ENCODE measurements at places on chromosomes 6 and 20. TPM values are rescaled to one million over a fixed set of nuclear protein-coding genes. Genes with fewer than 3 reads are reported as not detected.

DNA sequence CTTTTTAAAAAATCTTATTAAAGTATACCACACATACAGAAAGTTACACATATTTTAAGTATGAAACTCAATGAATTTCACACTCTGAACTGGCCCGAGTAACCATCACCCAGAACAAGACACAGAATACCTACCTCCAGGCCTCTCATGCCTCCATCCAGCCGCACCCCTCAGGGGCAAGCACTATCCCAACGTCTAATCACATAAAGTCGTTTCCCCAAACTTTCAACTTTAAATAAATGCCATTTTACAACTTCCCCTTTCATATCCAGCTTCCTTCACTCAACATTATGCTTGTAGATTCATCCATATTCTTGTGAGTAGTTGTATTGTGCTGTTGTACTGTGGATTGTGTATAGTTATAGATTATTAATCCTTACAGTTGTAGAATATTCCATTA lies 539.1 kb downstream of the CD83 start:
- no peaks in the 10 kb centered on the region for H3K27me3 ChIP-seq
- peaks cover 31% of the 10 kb centered on the region for H3K4me1 ChIP-seq
- no peak overlapping the region for H3K27ac ChIP-seq
- no peak overlapping the region for H3K4me3 ChIP-seq
- DNase-seq, result no peak

DNA sequence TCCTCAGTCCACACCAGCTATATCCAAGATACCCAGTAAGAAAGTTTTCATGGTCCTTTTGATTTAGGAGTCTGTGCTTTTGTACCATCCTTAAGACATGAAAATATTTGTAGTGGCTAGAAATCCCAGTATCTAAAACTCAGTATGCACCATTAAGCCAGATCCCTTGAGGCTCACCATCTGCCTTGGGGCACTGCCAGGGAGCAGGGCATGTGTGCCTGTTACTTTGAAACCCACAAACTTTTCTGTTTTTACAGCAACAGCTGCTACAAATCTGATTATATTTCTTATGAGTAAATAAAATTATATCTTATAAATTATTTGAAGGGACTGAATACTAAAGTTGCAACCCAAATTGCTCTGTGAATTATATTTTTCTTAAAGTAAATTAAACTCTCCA lies 290.5 kb upstream of the MANEA start:
- DNase-seq, result no peak
- H3K4me1 ChIP-seq, result no peaks in the 10 kb centered on the region
- no peaks in the 10 kb centered on the region for H3K27me3 ChIP-seq
- H3K4me3 ChIP-seq, result no peak overlapping the region
- H3K27ac ChIP-seq, result no peak overlapping the region

DNA sequence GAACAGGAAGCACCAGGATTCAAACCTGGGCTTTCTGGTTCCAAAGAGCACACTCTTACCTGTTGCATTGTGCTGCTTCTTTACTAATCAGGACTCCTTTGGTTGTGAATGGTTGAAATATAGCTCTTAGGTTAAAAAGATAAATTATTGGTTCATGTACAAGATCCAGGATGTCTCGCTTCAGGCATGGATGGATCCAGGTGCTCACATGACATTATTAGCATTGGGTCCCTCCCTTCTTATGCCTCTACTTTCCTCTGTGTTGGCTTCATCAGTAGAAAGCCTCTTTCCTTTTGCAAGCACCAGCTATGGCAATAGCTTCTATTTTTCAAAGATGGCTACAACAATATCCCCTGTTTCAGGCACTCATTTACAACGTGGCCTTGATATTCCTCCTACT lies 217.7 kb upstream of the SULF2 start:
- DNase-seq, result no peak
- no peaks in the 10 kb centered on the region for H3K36me3 ChIP-seq
- no peak overlapping the region for H3K27ac ChIP-seq
- H3K4me1 ChIP-seq, result peaks cover 4% of the 10 kb centered on the region
- peaks cover 21% of the 10 kb centered on the region for H3K27me3 ChIP-seq
- no peak overlapping the region for H3K4me3 ChIP-seq

The DNAH8 gene
- total RNA-seq, result not detected

DNA sequence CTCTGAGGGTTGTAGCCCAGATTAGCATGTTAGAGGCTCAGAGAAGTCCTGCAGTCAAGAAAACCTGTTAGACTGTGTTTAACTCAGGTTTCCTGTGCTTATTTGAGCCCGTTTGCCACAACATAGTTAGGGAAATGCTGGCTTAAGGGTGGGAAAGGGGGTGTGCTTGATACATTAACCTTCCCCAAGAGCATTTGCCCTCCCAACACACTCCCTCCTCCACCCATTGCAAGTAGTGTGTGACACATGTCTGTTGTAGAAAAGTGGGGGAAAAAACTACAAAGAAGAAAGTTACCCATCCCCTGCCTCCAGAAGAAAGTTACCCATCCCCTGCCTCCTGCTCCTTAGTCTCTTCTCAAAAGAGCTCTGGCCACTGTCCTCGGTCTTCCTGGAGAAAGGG lies 36.8 kb upstream of the MRPS18A start:
- no peaks in the 10 kb centered on the region for H3K36me3 ChIP-seq
- no peak overlapping the region for H3K27ac ChIP-seq

The CCN5 gene
- not detected for total RNA-seq

DNA sequence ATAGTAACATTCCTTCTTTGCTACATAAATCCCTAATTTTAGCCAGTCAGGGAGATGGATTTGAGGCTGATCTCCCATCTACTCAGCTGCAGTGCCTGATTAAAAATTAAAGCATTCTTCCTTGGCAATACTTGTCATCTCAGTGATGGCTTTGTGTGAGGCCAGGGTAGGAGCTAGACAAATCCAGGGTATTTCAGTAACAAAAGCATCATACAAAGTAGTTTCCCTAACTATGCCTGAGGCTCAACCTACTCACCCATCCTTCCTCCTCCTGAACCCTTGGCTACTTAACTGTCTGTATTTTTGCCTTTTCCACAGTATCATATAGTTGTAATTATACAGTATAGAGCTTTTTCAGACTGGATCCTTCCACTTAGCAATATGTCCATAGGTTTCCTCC lies 37.7 kb downstream of the HLA-DRB5 start:
- H3K4me1 ChIP-seq, result no peaks in the 10 kb centered on the region
- no peak for DNase-seq
- no peak overlapping the region for H3K4me3 ChIP-seq
- no peak overlapping the region for H3K27ac ChIP-seq
- no peaks in the 10 kb centered on the region for H3K36me3 ChIP-seq

The CPXM1 gene
- not detected for total RNA-seq

Measured in CD4-positive, alpha-beta T cell (primary cell).